ENCODE measurements at places on chromosomes 5 and 9. TPM values are rescaled to one million over a fixed set of nuclear protein-coding genes. Genes with fewer than 3 reads are reported as not detected.
A peak's percentile ranks its signal among the peaks of the same experiment; 100 is the strongest.

- no peak overlapping the region for H3K27ac ChIP-seq
- peak; percentile 46 for DNase-seq
- no peak overlapping the region for H3K4me3 ChIP-seq
- no peaks in the 10 kb centered on the region for H3K27me3 ChIP-seq
These were observed 286.1 kb downstream of the ARHGAP26 start for GRCh38 chr5:143056339-143056704.

DNA sequence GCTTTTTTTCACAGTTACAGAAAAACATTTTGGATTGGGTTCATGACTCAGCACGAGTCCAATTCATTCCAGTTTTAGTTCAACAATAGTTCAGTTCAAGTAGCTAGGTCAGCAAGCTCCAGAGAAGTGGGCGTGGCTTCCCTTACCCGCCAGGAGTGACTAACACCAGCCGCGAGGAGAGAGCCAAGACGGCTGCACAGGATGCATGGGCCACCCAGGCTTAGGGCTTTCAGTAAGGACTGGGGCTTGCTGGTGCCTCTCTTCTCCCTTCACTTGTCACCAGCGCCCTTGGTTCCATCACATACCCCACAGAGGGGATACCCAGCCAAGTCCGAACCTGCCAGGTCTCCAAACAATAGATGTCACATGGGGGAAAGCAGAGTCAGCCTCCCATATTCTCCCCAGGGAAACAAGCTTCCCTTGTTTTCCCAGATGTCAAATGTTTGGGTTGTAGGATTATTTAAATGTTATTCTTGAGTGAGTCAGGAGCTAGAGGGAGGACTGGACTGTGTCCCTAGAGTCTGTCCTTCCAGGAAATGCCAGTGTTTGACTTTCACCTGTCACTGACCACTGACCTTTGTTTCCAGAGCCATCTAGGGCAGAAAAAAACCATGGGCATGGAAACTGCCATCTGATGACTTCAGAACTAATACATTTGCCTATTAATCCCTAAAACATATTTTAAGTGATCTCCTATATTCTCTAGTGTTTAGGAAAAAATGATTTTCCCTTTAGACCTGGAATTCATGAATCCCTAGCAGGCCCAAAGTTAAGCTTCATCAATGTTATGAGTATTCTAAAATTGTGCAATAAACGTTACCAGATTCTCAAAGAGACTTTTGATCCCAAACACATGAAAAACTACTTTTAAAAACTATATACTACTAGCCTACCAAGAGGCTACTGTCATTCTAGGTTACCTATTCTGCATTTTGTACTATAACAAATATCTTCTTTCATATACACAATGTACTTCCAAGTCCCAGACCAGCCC, 51.9 kb downstream of the NIPAL4 start:
- H3K27me3 ChIP-seq, result no peaks in the 10 kb centered on the region
- H3K27ac ChIP-seq, result peak overlapping the region; percentile 97
- H3K4me1 ChIP-seq, result peaks cover 55% of the 10 kb centered on the region
- DNase-seq, result peak; percentile 97

- no peaks in the 10 kb centered on the region for H3K27me3 ChIP-seq
- DNase-seq, result no peak
- no peak overlapping the region for H3K27ac ChIP-seq
- no peak overlapping the region for H3K4me3 ChIP-seq
These were observed 33.3 kb upstream of the CDKN2AIPNL start for GRCh38 chr5:134444941-134445471.

- no peaks in the 10 kb centered on the region for H3K27me3 ChIP-seq
- H3K27ac ChIP-seq, result no peak overlapping the region
- DNase-seq, result no peak
- H3K36me3 ChIP-seq, result no peaks in the 10 kb centered on the region
- H3K4me1 ChIP-seq, result no peaks in the 10 kb centered on the region
These were observed 5.8 kb downstream of the TYRP1 start for GRCh38 chr9:12698986-12699385.

DNA sequence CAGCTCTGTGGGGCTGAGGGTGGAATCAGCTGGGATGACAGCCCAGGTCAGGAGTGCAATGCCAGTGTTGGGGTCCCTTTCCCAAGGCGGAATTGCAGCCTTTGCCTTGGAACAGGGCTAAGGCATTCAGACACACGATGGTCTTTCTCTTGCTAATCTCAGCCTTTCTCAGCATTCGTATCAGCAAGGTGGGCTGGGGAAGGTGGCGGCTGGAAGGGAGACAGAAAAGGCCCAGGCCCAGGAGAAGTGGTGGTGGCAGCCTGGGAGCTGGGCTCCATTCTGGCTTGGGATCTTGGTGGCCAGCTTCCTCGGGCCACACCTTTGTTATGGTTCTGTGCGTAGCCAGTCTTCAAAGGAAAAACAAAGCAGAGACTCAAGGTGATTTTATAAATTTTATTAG, 1.1 kb upstream of the ARHGEF28 start:
- H3K27me3 ChIP-seq, result no peaks in the 10 kb centered on the region
- no peak overlapping the region for H3K27ac ChIP-seq
- H3K4me3 ChIP-seq, result no peak overlapping the region
- DNase-seq, result no peak

GRCh38 chr9:14909961-14910805, at the start of gene FREM1:
Gene FREM1 (minus strand): TSS chr9:14910428. CDS start chr9:14868977, 41,451 bp downstream.
- H3K36me3 ChIP-seq, result no peaks in the 10 kb centered on the region
- DNase-seq, result no peak
- H3K4me3 ChIP-seq, result no peak within 1 kb of the TSS
- peaks cover 3% of the 10 kb centered on the region for H3K27me3 ChIP-seq
- H3K27ac ChIP-seq, result no peak within 1 kb of the TSS

DNA sequence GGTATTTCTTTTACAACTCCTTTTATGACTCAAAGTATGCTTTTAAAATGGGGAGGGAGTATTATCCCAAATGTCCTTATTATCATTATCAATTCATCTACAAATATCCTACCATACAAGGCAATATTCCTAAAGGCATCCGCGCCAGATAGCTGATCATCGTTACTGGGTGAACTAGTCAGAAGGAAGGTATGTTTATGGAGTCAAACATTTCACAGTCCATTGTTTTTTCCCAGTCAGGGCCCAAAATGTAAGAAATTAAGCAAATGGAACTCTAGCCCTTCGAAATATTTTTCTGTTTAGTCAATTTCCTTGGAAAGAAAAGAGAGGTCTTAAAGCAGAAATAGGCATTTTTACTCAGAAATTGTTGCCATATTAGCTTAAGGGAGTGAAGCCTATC, 188.5 kb upstream of the CCNG1 start:
- DNase-seq, result peak; percentile 89
- H3K27ac ChIP-seq, result peak overlapping the region; percentile 83
- no peaks in the 10 kb centered on the region for H3K27me3 ChIP-seq
- H3K4me1 ChIP-seq, result peaks cover 11% of the 10 kb centered on the region
- no peak overlapping the region for H3K4me3 ChIP-seq
- no peaks in the 10 kb centered on the region for H3K36me3 ChIP-seq

GRCh38 chr9:88522360-88522759, 12.6 kb upstream of the NXNL2 start:
- no peak overlapping the region for H3K4me3 ChIP-seq
- H3K27ac ChIP-seq, result no peak overlapping the region
- peaks cover 14% of the 10 kb centered on the region for H3K4me1 ChIP-seq
- no peaks in the 10 kb centered on the region for H3K36me3 ChIP-seq
- no peak for DNase-seq

- peak; percentile 30 for DNase-seq
- H3K36me3 ChIP-seq, result peaks cover 4% of the 10 kb centered on the region
- peak overlapping the region; percentile 85 for H3K27ac ChIP-seq
- peaks cover 34% of the 10 kb centered on the region for H3K4me1 ChIP-seq
These were observed 9.8 kb downstream of the TMEM245 start for GRCh38 chr9:109109967-109110328.

DNA sequence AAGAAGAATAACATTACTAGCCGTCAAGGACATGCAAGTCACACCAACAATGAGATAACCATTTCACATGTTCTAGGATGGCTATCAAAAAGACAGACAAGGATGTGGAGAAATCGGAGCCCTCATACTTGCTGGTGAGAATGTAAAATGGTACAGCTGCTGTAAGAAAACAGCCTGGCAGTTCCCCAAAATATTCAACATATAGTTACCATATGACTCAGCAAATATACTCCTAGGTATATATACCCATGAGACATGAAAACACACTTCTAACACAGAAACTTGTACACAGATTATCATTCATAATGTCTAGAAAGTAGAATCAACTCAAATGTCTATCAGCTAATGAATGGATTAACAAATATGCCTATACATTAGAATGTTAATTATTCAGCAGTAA, 105.4 kb upstream of the PCAT7 start:
- H3K27me3 ChIP-seq, result no peaks in the 10 kb centered on the region
- no peaks in the 10 kb centered on the region for H3K4me1 ChIP-seq
- no peak for DNase-seq
- H3K36me3 ChIP-seq, result peaks cover 15% of the 10 kb centered on the region
- no peak overlapping the region for H3K27ac ChIP-seq
- H3K4me3 ChIP-seq, result no peak overlapping the region

GRCh38 chr5:97266576-97266975, 83.5 kb upstream of the RIOK2 start:
- H3K27me3 ChIP-seq, result no peaks in the 10 kb centered on the region
- no peaks in the 10 kb centered on the region for H3K4me1 ChIP-seq
- peak; percentile 1 for DNase-seq

GRCh38 chr5:154701181-154701580, 54.0 kb upstream of the LARP1 start:
- H3K27me3 ChIP-seq, result no peaks in the 10 kb centered on the region
- peaks cover 7% of the 10 kb centered on the region for H3K4me1 ChIP-seq
- no peak overlapping the region for H3K27ac ChIP-seq
- H3K36me3 ChIP-seq, result no peaks in the 10 kb centered on the region
- no peak overlapping the region for H3K4me3 ChIP-seq

DNA sequence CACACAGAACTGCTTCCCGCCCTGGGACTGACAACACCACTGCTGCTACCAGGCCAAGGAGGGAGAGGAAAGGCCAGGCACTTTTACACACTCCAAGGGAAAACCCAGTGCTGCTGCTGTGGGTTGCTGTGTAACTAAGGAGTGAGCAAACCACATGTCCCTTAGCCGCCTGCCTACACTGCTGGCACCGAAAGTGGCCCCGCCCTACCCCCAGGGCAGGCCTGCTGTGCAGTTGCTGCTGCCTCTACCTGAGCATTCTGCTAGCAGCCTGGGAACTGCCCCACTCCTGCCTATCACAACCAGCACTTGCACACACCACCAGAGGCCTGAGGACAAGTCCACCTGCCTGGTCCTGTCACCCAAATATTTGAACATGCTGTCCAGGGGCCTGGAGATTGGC, 740.9 kb downstream of the DTWD2 start:
- no peaks in the 10 kb centered on the region for H3K4me1 ChIP-seq
- H3K36me3 ChIP-seq, result no peaks in the 10 kb centered on the region
- no peak overlapping the region for H3K4me3 ChIP-seq

GLDC gene
- total RNA-seq, result 8.9 TPM

SVEP1 gene
- total RNA-seq, result 1.1 TPM

INSL4 gene
- not detected for total RNA-seq

CCDC187 gene
- not detected for total RNA-seq

TLX3 gene
- total RNA-seq, result not detected

Measured in astrocyte (in vitro differentiated cells and primary cell).